ENCODE measurements at places on chromosomes 16 and 17.

DNA sequence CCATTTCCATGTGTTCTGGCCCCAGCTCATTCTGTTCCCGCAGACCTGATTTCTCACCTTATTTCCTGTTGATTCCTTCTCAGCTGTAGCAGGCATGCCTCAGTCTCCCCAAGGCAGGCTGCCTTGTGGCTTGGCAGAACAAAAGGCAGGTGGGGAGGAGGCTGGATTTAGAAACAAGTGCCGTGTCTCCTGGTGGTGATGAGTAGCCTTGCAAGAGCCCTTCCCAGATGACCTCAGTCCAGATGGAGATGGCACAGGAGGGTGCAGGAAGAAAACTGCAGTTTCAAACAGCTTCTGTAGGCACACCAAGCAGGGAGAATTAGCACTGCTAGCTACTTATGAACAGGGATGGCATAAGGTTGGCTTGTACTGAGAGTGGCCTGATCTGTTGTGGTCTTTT lies 64.6 kb downstream of the ARHGAP44 start:
- DNase-seq: no peak

DNA sequence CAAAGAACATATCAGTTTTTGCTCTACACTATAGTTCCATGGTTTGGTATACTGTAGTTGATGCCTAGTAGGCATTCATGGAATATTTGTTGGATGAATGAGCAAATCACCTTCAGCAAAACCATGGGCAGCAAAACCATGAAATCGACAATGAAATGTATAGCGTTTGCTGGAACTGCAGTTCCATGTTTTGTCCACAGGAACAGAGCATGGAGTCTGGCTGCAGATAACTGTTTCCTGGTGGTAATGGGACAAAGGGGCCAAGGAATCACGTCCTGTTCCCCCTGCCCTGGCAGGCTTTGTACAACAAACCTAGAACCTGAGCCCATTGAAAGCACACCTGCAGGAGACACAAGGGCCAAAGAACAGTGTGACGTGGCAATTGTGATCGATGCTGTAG lies 101.1 kb downstream of the USP31 start:
- no peak for DNase-seq

- no peak for DNase-seq
Observed at GRCh38 chr17:73203135-73203787, 10.4 kb downstream of the COG1 start.

DNA sequence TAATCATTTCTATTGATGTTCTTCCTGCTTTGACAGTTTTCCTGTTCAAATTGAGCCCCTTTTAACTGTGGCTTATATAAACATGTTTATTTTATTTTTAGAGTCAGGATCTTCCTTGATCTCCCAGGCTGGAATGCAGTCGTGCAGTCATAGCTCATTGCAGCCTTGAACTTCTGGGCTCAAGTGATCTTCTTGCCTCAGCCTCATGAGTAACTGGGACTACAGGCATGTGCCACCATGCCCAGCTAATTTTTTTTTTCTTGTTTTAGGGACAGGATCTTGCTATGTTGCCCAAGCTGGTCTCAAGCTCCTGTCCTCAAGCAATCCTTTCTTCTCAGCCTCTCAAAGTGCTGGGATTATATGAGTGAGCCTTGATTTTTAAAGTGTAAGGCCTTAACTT lies 14.7 kb downstream of the PHKB start:
- no peak for DNase-seq

- DNase-seq: no peak
Observed at GRCh38 chr16:24841291-24841690, 4.5 kb upstream of the SLC5A11 start.

GRCh38 chr16:87955302-87956097 lies 4.3 kb downstream of the BANP start:
- DNase-seq: no peak

DNA sequence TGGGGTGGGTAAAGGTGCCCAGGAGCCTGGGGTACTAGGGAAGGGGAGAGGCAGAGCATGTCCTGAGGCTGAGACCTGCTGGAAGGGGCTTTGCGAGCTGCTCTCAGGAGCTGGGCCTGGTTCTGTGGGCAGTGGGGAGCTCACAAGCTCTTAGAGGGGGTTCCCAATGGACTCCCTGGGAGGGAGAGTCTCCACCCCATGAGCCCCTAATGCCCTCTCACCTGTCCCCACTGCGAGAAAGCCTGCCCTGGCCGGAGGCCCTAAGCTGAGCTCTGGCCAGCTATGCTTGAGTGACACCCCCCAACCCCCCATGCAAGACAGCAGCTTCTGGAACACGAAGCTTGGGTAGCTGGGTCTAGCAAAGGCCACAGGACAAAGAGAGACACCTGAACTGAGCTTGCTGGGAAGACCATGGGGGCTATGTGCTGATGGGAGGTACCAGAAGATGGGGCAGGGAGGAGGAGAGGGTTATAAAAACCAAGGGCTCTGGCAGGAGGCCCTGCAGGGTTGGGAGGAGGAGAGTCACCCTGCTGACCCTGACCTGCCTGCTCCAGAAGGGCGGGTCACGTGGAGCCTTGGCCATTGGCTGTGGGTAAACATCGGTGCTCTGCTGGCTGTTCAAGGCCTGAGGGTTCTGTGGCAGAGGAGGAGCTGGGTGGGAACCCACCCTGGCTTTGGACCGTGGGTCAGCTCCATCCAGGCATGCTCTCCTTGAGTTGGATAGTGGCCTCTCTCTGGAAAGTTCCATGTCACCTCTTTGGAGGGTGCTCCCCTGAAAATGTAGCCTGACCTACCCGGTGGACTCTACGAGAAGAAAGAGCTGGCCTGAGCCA lies 106.7 kb downstream of the RAB11FIP4 start:
- no peak for DNase-seq

DNA sequence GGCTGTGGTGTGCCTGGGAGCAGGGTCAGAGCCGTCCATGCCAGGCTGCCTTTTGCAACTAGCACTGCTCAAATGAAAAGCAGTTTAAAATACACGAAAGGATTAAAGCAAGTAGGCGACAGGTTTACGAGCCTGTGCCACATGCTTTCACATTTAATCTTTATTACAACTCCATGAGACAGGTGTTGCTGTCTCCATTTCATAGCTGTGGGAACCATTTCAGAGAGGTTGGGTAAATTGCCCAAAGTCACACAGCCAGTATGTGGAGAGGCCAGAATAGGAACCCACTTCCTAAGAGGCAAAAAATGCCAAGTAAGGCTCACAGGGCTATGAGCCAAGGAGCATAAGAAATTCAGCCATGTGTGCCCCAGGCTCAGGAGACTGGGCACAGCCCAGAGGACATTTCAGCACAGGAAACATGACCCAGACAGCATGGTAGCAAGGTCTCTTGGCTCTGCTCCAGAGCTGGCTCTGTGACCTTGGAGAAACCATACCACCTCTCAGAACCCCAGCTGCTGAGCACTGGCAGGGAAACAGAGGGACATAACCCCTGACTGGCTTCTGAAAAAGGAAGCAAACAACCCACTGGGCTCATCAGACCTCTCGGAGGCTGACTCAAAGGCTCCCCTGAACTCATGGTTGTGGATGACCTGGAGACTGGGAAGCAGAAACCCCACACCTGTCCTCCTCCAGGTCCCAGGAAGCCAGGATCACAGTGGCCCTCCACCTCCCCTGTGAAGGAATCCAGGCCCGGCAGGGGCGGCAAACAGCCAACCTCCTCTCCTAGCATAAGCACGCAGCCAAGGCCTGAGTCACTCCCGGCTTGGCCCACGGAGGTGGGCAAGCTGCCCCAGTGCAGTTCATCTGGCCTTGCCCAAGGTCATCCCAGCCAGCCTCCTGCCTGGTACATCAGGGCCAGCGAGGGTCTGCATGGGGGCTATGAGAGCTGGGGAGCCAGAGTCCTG lies 40.3 kb upstream of the MRPS23 start:
- DNase-seq: no peak

GRCh38 chr16:85289760-85290625 lies 177.7 kb upstream of the CIBAR2 start:
- no peak for DNase-seq

DNA sequence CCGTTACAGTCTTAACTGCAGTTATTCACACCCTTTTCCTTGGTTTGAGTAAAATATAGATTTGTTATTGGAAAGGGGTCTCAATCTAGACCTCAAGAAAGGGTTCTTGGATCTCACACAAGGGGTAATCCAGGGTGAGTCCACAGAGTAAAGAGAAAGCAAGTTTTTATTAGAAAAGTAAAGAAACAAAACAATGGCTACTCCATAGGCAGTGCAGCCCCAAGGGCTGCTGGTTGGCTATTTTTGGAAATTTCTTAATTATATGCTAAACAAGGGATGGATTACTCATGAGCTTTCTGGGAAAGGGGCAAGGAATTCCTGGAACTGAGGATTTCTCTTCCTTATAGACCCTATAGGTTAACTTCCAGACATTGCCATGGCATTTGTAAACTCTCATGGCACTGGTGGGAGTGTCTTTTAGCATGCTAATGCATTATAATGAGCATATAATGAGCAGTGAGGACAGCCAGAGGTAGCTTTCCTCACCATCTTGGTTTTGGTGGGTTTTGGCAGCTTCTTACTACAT lies 24.5 kb upstream of the MILR1 start:
- no peak for DNase-seq

GRCh38 chr17:78611607-78612006 lies 34.4 kb upstream of the DNAH17 start:
- no peak for DNase-seq

GRCh38 chr17:73972901-73973300 lies 230.6 kb upstream of the RPL38 start:
- DNase-seq: no peak

GRCh38 chr17:21242026-21242697 lies 11.0 kb downstream of the NATD1 start:
- no peak for DNase-seq

DNA sequence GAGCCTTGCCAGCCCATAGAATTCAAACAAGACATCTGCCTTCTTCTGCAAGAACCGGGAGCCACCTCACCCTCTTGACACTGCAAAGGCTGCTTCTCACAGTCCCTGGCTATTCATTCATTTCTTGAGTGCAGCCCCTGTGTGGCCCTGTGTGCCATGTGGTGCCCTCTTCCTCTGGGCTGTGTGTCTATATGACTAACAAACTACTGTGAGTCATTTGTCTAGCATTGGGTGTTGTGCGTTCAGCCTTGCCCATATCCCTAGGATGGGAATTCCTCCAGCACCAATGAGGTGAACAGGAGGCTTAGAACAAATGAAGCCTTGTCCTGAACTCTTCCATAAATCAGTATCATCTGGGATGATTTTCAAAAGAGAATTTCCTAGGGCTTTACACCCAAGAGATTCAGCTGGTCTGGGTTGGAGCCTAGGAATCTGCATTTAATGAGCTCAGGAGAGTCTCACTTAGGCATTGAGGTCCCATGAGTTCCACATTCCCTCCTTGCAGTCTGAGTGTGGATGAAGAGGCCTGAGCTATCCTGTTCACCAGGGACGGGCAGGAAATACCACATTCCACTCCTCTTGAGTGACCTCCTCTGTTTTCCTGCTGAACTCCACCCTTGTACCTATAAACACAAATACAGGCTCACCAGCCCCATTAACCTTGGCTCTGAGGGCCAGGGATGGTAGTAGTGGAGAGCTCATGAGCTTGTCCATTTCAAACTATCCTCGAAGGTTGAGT lies 308.7 kb upstream of the N4BP1 start:
- DNase-seq: no peak

GRCh38 chr16:55543472-55543871 lies 23.0 kb upstream of the CAPNS2 start:
- no peak for DNase-seq

DNA sequence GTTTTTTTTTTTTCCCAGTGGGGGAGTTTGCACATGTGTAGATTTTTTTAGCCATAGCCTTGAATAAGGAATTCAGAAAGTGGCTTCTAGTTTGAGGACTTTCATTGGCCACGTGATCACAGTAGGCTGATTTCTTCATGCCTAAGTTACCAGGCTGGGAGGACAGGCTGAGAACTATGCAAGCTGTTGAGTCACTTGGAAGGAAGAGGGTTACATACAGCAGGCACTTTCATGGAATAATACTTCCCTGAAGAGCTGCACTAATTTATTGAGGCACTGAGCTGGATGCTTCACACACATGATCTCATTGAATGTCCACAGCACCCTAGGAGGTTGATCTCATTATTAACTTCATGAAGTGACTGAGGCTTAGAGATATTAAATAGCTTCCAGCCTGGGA lies 22.8 kb downstream of the PRKCB start:
- DNase-seq: no peak

GRCh38 chr17:70767102-70767701 lies 597.9 kb downstream of the KCNJ2 start:
- no peak for DNase-seq

GRCh38 chr16:15835136-15835878 lies 21.5 kb downstream of the MYH11 start:
- DNase-seq: no peak

DNA sequence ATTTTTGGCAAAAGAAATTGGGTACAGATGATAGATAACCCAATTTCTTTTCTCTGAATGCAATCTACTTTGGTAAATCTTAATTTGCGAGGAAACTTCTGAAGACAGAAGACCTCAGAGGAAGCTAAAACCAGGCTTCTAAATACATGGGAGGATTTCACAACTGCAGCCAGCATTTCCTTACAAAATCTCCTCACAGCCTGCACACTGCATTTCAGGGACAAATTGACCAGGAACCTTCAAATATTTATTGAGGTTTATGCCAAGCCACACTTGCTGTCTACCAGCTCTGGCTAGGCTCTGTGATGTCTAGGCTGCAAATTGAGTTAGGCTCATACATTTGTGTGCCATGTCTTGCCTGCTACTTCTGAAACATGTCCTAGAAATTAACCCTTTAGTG lies 167.3 kb upstream of the CDH5 start:
- no peak for DNase-seq

DNA sequence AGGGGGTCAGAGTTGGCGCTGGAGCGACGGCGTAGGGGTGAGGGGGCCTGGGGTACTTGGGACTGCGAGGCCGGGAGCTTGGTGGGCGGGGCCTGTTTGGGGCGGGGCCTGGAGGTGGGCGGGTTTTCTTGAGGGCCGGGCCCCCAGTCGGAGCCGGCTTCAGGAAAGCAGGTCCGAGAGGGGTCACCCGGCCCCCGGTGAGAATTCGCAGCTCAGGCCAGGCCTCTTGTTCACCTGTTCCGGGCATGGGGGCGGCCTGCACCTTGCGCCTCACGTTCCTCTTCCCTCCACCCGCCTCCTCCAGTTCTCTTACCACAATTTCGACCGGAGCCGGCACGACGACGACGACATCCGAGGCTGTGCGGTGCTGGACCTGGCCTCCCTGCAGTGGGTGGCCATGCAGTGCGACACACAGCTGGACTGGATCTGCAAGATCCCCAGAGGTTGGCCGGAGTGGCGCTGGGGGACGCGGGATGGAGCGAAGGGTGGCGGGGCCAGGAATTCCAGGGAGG lies 52.5 kb downstream of the MRC2 start:
- no peak for DNase-seq

- DNase-seq: no peak
Observed at GRCh38 chr17:59296190-59296589, 35.3 kb upstream of the YPEL2 start.

GRCh38 chr16:69554495-69554894 lies 11.3 kb upstream of the NFAT5 start:
- DNase-seq: no peak

All from activated T-helper 1 cell treated with Interleukin-2 at 50 U/mL for 16 hours (primary cell).